ENCODE measurements at places on chromosomes 4 and X.
A peak's percentile ranks its signal among the peaks of the same experiment; 100 is the strongest.

DNA sequence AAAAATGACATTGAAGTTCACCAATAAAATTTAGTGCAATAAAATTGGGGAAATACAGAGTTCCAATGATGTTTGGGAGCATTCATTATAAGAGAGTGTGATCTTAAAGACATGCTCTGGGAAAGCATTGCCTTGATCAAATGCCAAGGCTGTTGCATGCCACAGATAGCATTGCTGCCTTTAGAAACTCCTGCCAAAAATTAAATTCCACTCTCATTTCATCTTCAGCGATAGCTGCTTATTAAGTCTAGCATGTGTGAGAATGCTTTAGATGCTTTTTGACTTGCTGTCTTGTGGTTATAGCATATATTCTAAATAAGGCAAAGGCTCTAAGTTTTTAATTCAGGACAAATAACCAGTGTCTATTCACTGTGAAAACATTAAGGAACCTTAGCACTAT, 49.3 kb downstream of the NPNT start:
- no peak for DNase-seq

- peak; percentile 67 for DNase-seq
These were observed 220.4 kb downstream of the SPRY1 start for GRCh38 chr4:123616951-123617461.

DNA sequence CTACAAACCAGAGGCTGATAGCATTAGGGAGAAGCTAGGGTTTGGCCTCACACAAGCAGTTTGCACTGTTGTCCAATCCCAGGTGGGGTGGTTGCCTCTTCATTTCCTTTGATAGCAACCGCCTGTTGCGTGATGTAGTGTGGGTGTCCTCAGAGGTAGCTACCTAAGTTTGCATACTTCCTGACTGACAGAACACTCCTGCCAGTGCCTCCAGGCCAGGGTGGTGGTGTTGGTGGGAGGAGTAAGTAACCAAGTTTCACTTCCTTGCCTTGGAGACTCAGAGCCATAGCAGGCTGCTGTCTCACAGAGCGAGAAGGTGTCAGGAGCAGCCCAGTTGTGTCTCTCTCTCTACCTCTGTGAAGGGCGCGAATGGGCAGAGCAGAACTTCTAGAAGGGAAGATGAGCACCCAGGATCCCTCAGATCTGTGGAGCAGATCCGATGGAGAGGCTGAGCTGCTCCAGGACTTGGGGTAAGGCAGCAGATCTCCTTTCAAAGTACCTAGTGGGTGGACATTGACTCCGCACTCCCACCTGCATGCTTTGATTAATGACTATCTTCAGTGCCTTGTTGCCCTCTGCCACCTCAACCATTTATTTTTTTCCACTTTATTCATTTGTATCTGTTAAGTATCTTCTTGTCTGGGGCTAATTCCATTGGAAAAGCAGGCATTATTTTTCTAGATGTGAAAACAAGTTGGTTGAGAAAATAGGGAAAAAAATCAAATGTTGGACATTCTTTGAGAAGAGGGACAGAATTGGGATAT, at the start of gene DAPP1:
Gene DAPP1 (plus strand): TSS at position 283 of the 764 bp plus-strand sequence. CDS start 87 bp downstream, at position 370.
- DNase-seq = no peak

GRCh38 chrX:42129022-42129940, 205.9 kb upstream of the CASK start:
- DNase-seq = no peak

GRCh38 chr4:23747281-23747735, 142.5 kb downstream of the PPARGC1A start:
- DNase-seq = no peak

DNA sequence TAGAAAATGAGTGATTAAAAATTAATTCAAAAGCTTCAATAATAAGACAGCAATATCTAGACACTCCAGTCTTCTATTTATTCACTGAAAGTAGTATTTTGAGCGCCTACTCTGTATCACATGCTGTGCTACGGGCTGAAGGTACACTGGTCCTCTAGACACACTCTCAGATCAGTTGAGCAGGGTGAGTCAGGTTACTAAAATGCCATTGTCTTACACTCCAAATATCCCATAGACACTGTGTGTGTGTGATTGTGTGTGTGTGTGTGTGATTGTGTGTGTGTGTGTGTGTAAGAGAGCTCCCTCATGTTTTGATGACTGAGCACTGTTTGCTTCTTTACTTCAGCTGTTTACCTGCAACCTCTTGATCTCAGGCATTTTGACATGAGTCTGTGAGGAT, 342.8 kb upstream of the BOD1L1 start:
- DNase-seq = no peak

- peak; percentile 41 for DNase-seq
These were observed 626.5 kb upstream of the CPEB2 start for GRCh38 chr4:14375816-14376215.

DNA sequence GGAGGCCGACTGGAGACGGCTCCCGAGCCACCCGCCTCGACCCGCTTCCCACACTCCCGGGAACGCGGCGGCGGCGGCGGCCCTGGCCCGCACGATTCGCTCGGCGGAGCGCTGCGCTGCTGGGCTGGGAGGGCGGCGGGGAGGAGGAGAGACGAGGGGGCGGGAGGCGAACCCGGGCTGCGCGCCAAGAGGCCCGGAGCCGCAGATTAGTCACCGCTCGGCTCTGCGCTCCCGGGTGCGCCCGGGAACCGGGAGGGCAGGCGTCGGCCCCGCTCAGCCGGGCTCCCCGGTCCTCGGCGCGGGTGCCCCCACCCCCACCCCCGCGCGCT, 11.2 kb upstream of the BCOR start:
- DNase-seq = no peak

- DNase-seq = no peak
These were observed 18.0 kb upstream of the PDZD4 start for GRCh38 chrX:153848325-153848724.

DNA sequence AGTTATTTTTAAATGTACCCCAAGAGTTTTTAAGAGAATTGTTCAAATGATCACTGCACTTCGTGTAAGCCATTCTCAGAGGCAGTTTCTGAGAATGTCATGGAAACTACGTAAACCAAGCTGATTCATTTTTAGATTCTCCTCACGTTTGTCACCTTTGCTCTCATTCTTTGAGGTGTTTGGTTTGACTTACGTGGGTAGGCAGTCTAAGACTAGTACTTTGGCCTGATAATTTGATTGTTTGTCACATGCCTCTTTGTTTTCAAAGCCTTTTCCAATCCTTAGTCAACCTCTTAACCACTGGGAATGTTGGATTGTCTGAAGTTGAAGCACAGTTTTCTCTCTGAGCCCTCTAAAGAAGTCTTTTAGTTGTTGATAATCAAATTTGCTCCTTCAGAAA, 10.5 kb downstream of the SEPTIN11 start:
- no peak for DNase-seq

- no peak for DNase-seq
These were observed 54.3 kb downstream of the ADGRL3 start for GRCh38 chr4:61254406-61254805.

DNA sequence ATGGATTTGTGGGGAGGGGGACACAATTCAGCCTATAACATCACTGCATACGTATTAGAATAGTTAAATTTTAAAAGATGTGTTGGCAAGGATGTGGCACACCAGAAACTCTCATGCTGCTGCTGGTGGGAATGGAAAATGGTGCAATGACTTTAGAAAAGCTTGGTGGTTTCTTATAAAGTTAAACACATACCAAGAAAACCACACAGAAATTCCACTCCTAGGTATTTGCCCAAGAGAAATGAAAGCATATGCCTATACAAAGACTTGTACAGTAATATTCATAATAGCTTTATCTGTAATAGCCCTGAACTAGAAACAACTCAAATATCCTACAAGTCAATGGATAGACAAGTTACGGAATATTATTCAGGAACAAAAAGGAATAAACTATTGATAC, 71.3 kb upstream of the PDHA1 start:
- peak; percentile 30 for DNase-seq

- DNase-seq = no peak
These were observed 9.6 kb downstream of the ARSJ start for GRCh38 chr4:113969709-113970334.

- no peak for DNase-seq
These were observed 50.3 kb downstream of the NSUN7 start for GRCh38 chr4:40800064-40800463.

DNA sequence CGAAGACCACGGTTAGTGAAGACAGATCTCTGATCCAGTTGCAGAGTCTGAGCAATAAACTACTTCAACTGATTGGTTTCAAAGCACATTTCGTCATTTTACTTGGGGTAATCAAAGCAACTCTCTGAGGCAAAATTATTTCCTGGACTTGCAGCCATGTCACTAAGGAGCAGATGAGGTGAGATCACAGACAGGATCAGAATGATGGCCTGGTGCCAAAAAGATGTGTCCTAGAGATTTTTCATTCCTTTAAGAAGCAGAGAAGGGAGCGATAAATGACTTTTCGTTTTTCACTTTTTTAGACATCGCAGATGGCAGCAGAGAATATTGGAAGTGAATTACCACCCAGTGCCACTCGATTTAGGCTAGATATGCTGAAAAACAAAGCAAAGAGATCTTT, 83.9 kb downstream of the PTTG2 start:
- no peak for DNase-seq

DNA sequence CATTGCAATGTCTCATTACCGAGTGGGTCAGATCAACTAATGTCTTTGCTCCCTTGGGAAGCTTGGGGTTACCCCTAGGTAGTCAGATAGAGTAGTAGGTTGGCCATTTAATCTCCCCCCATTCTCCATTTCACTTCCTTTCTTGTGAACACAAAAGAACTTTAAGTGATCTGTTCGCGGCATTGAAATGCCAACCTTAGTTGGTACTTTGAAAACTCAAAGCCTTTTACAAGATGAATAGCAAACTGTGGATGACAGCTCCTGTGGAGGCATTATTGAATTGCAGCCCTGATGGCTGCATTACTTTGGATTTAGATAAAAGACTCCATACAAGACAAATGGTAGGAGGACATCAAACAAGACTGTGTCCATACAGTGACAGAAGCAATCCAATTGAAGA, 469.1 kb downstream of the GBA3 start:
- no peak for DNase-seq

GRCh38 chr4:138439143-138439581, 197.0 kb upstream of the SLC7A11 start:
- DNase-seq = no peak

DNA sequence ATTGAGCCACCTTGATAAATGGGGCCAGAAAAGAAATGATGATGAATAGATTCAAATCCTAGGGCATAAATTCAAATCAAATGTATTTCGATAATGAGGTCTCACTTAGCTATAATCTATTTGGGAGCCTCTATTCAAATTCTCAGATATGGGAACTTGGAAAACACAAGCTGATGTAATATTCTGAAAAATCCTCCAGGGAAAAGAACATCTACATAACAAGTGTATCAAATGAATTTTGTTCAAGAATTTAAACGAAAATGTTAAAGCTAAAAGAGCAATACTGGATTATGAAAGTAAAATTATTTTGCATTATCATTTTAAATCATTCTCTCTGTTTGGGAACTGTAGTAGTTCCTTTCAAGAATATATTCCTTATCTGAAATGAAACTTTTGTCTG, 38.9 kb upstream of the RAP1GDS1 start:
- DNase-seq = no peak

DNA sequence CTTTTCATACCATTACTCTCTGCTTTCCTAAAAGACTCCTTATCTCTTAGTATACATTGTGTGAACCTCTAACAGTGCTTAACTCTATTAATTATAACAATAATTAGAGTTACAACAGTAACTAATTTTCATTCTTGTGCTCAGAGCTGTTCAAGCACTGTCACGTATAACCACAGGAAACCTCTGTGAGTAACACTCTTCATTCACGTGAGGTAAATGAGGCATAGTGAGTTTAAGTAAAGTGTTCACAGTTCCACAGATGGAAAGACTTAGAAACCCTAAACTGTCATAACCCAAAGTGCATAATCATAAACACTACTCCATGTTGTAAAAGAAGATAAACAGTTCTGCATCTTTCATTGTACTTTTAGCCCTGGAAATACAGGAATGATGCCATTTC, 222.4 kb downstream of the CCSER1 start:
- no peak for DNase-seq

DNA sequence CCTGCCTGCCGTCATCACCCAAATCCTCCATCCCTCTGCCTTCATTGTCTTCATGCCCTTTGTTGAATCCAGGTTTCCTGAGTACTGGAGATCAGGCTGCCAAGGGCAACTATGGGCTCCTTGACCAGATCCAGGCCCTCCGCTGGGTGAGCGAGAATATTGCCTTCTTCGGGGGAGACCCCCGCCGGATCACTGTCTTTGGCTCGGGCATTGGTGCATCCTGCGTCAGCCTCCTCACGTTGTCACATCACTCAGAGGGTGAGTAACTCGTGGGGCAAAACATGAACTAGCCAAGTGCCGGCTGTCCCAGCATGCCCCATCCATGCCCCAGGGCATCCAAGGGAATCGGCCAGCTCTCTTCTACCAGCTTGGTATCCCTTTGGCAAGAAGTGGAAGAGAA, 19.4 kb downstream of the NLGN3 start:
- DNase-seq = no peak

- no peak for DNase-seq
These were observed 19.9 kb upstream of the PABPC5 start for GRCh38 chrX:91414713-91415112.

DNA sequence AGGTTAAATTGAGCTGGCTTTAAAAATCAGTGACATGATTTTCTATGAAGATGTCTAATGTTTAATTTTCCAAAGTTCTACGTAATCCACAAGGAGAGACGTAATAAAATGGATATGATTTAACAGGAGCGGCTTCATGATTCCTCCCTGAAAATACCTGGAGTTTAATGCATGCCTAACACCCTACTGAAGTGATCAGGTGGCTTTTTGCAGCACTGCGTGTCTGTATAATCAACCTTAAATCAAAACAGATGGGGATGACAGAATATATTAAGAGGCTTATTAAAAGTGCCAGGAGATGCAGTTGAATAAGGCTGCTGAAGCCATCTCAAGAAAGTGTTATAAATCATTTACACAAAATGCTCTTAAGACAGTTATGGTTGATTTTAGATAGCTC, 112.4 kb upstream of the TLR3 start:
- DNase-seq = no peak

DNA sequence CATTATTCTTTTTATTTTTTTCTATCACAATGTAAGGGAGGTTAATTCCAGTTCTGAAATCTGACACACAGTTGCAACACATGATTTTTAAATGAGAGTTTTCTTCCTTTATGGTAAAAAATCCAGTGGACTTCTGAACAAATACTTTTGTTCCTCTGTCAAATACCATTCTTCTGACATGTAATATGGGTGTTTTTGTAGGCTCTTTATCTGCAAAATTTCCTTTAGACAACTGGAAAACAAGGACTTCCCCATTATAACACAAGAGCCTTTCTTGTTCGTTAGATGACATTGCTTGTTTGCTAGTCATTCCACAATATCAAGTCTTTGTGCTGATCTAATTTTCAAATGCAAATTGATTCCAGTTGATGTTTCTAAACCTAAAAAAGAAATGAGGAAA, 7.7 kb downstream of the FANCB start:
- no peak for DNase-seq

DNA sequence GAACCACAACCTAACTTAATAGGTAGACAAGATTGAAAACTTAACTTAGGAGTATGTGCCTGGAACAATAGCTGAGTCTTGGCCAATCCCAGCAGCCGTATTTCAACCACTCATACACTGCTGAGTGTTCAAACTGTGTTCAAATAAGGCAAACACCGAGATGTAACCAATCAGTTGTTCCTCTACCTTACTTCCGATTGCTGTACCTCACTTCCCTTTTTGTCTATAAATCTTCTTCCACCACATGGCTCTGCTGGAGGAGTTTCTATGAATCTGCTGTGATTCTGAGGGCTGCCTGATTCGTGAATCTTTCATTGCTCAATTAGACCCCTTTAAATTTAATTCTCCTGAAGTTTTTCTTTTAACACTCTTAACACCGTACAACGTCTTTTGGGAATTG, 108.0 kb downstream of the ANAPC4 start:
- no peak for DNase-seq

GRCh38 chrX:132023896-132024386, 839 bp downstream of the STK26 start:
- no peak for DNase-seq

Data from stromal cell of bone marrow (primary cell).